Hematopoietic multipotent progenitor cell treated with erythropoietin and hydrocortisone succinate and interleukin-3 and kit ligand, for 4 days (in vitro differentiated cells): ENCODE measurements at places on chromosomes 2 and 18.

DNA sequence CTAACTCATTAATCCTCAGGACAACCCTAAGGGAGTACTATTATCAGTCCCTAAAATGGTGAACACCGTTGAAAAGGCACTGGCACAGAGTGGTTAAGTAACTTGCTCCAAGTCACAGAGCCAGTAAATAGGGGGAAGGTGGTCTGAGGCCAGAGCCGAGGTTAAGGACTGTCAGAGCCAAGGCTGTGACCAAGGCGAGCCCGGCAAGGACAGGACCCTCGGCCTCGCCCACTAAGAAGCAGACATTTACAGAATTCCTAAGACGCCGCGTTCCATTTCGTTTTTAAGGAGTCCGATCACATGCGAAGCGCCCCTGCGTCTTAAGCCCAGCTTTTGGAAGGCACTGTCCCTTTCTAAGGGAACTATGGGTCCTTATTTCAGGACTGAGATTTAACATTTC is 1.1 kb downstream of the PDIA6 start:
- DNase-seq, result no peak

- DNase-seq, result no peak
These were observed 347.8 kb downstream of the ALK start for GRCh38 chr2:29573612-29574011.

DNA sequence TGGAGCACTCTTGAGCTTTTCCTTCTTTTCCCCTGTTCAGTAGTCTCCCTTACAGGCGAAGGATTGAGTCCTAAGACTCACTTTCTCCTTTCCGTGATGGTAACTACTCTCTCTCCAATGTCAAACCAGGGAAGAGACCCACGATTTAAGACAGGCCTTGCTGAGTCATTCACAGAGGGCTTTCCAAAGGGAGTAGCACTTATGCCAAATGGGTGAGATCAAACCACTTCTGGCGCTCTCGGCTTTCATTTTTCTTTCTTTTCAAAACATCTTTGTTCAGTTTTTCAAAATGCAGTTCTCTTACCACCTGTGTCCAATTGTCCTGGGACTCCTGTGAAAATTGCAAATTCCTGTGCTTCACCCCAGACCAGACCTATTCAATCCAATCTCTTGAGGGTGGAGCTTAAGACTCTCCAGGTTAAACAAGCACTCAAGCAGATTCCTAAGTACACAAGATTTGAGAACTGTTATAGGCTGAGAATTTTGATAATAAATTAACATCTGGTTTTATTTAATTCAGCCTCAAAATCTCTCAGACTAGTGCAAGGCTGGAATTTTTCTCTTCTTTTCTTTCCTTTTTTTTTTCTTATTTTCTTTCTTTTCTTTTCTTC is 14.4 kb upstream of the MRPL19 start:
- DNase-seq, result no peak

DNA sequence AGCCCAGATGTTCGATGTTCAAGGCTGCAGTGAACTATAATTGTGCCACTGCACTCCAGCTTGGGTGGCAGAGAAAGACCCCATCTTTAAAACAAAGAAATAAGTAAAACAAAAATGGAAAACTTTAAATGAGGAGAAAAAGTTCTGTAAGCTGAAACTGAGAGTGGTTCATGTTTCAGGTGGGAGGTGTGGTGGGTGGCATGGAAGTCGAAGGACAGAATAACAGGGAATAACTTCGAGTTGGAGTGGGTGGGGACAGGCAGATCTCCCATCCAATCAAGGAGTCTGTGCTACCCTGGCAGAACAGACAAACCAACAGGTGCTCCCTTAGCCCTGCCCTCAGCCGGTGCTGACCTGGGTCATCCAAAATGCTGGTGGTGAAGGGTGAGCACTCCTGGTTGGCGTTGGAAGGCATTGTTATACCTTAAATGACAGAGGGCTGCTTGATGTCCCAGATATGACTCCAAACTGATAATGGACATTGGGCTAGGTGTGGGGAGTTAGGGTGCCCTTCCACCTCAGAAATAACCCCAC is 328.4 kb downstream of the DYSF start:
- no peak for DNase-seq

- DNase-seq, result peak; percentile 13
These were observed 522.3 kb downstream of the SOX11 start for GRCh38 chr2:6214471-6214870.

DNA sequence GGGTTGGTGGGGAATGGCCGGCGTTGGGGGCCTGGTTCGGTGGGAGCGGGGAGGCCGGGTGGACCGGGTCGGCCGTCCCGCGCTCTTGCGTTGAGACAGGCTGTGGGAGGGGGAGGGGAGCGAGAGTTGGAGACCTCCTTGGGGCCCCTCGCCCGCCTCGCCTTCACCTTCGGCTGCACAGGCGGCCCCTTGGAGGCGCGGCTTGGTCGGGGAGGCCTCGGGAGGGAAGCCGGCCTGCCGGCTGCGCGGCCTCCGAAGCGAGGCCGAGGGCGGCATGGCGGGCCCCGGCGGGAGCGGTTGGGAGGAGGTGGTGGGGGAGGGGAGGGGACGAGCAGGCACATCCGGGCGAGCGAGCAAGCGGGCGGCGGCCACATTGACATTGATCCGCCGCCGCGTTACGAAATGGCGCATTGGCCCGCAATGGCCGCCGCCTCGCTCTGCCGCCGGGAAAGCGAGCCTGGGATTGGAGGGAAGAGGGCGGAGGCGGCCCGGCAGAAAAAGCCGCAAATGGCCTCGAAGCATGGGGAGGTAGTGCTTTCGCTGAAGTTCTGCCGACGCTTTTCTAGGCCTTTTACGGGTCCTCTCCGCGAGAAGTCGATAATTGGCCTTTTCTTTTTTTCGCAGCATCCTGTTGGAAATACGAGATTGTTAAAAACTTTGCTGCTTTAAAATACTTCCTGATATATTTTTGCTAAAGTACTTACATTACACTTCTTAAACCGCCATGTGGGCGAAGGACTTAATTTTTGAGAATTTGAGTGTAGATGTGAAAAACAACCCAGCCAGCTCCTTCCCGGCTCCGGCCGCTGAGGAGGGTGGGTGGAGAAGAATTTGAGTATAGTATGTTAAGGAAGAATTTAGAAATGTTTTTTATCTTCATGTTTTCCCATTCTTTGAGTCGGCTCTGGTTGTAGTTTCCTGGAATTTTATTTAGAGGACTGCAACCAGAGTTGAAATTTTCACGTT is 580 bp downstream of the HNRNPA3 start:
- DNase-seq, result peak; percentile 96

DNA sequence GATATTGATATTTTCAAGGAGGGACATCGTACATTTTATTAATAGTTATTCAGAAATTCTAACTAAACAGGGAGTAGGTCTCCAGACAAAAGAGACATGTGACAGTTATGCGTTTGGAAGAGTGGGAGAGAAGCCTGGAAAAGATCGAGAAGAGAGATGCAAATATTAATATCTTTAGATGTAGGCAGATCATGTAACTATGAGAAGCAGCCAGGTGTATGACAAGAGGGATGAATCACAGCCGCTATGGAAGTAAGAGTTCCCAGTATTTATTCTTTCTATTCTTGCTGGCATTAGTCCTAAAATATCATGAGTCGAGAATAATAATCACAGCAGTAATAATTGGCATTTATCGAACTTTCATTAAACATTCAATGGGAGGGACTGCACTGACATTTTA is 140.2 kb downstream of the CSRNP3 start:
- no peak for DNase-seq

DNA sequence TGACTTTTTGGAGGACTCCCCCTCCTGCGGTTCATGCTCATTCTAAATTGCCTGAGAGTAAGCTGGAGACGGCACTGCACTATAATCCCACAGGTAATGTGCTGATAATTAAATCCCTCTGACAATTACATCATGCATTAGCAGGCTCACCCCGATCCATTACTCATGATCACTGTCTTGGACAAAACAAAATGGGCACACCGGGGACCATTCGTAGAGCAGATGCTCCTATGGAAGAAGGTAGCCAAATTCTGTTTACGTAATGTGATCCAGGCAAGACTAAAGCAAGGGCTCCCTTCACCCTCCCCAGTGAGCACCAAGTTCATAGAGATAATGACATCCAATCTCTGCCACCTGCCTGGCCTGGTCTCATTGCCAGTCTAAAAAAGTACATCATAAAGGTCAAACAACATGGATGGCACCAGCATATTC is 657.1 kb upstream of the SOX11 start:
- no peak for DNase-seq

GRCh38 chr2:29269765-29270109 is 154.5 kb downstream of the CLIP4 start:
- no peak for DNase-seq

- no peak for DNase-seq
These were observed 266.1 kb upstream of the SIX2 start for GRCh38 chr2:45275242-45275805.

DNA sequence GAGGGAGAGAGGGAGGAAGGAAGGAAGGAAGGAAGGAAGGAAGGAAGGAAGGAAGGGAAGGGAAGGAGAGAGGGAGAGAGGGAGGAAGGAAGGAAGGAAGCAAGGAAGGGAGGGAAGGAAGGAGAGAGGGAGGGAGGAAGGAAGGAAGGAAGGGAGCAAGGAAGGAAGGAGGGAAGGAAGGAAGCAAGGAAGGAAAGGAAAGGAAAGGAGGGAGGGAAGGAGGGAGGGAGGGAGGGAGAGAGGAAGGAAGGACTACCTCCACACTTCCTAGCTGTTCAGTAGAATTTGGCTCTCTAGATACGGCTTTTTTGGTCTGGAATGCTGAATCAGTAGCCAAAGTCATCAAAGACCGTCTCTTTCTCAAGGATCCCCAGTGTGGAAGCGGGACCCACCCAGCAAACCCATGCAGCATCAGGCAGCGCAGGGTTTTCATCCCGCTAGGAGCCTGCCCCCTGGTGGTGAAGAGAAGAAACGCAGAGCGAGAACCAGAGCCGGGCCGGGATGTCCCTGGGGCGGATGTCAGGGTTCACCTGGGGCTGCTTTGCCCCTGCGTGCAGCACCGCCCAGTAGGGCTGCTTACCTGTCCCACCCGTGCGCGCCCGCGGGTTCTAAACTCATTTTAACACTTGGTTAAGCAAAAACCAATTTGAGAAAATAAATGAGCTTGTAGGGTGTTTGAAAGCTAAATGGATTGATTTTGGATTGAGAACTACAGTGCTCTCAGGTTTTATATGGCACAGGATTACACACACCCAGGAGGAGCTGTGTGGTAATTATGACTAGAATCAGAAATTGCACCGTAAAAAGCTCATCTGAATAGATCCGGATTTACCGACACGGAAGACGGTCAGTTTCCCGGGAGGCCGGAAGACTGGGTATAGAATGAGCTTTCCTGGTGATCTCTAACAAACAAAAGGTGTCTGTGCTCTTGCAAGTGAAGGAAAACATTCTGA is 48.1 kb upstream of the ARL4C start:
- peak; percentile 76 for DNase-seq

GRCh38 chr2:8574196-8575037 is 107.4 kb upstream of the ID2 start:
- no peak for DNase-seq

GRCh38 chr2:167697948-167698347 is 549.4 kb downstream of the STK39 start:
- DNase-seq, result no peak

GRCh38 chr2:220660277-220661145 is 911.6 kb downstream of the EPHA4 start:
- DNase-seq, result no peak

- peak; percentile 15 for DNase-seq
These were observed 504.7 kb downstream of the KCNJ3 start for GRCh38 chr2:155203178-155203577.

DNA sequence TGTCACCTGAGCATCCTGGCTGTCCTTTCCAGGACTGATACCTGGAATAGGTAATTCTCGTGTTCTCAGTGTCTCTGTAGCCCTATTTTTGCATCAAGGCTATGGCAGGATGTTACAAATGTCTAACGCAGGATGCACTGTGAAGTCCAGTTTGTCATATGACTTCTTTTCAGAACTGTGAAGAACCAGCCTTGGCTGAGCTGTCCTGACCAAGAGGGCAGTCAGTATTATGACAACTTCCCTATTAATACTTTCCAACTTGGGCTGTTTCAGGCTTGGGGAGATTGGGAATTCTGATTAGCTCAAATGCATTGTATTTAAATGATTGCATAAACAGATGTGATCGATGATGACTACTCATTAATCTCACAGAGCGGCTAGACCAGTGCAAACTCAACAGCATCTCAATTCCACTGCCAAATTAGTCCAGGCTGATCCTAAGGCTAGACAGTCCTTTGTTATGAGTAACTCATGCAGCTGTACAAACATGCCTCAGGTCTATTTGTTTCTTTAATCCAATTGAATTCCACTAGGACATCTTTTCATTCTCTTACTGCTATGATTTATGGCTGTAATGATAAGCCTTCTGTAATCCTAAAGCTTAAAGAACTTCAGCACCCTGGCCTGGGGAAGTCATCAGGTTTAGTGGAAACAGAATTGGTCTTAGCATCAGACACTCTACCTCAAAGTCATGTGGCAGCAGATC is 331.6 kb downstream of the KCNS3 start:
- DNase-seq, result no peak

DNA sequence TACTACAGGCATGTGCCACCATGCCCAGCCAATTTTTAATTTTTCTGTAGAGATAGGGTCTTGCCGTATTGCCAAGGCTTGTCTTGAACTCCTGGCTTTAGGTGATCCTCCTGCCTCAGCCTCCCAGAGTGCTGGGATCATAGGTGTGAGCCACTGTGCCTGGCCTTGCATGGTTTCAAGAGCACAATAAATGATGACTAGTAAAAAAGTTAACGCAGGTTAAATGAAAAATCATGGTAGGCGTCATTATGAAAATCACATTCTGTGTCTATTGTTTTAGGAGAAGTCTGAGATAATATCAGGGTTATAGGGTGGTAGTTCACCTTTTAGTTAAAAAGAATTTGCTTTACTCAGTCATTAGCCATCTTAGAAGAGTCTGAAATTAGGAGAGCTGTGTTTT is 38.3 kb downstream of the ALMS1 start:
- DNase-seq, result no peak

GRCh38 chr2:7241041-7241745 is 324.0 kb downstream of the RNF144A start:
- DNase-seq, result no peak

DNA sequence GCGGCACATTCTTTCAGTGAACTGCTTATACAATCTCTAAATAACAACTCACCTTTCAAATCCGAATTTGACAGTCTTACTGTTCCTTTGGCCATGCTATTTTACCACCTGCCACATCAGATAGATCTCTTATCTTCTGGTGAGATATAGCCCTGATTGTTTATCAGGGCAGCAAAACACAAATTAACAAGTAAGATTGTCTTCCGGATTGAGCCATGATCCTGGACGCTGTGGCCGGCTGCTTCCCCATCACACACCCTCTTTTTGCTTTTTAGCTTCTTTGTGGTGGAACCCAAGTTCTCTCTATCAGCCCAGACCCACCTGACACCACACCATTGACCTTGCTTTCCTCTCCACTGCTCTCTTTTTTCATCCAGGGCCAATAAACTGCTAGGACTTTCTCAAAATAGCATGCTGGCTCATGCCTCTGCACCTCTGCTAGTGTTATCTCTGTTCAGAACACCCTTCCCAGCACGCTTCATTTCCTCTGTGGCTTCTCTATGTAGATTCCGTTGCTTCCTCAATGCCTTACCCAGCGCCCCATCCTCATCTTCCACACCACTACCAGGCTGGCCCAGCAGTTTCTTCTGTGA is 111.8 kb upstream of the CNTNAP5 start:
- DNase-seq, result peak; percentile 90
